Stimulated activated CD4-positive, alpha-beta T cell treated with anti-CD3 and anti-CD28 coated beads, TNF-alpha, amount 100 ng/mL, for 1 hour (primary cell): ENCODE measurements at places on chromosomes 3 and 15.

DNA sequence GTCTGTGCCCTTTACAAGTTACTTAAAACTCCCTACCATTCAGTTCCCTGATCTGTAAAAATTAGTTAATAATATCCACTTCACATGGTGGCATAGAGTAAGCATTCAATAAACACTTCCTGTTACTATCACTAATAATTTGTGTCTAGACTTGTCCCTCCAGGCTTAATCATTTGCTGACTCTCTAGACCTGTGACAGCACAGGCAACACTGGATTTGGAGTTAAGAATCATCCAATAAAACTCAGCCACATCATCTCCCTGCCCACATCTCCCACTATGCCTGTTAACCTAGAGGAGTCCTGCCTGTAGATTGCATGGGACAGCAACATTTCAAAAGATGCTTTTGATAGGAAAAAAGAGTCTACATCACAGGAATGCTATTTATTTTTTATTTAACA is 564.6 kb downstream of the MFSD1 start:
- no peak for DNase-seq

- no peak for DNase-seq
These were observed 26.2 kb downstream of the TKT start for GRCh38 chr3:53229606-53230005.

- no peak for DNase-seq
These were observed 15.4 kb downstream of the ALPK3 start for GRCh38 chr15:84832448-84833040.

DNA sequence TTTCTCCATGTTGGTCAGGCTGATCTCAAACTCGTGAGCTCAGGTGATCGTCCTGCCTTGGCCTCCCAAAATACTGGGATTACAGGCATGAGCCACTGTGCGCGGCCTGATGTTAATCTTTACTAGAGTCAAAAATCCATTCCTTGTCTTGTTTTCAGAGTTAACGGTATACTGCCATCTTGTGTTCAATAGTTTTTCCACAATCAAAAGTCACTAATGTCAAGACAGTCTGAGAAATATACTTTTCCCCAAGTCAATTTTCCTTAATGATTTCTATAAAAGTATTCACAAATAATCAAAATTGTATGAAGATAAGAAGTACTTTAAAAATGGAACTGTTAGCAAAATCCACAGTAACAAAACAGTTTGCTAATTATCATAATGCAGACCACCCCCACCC is 8.5 kb downstream of the CRBN start:
- no peak for DNase-seq

DNA sequence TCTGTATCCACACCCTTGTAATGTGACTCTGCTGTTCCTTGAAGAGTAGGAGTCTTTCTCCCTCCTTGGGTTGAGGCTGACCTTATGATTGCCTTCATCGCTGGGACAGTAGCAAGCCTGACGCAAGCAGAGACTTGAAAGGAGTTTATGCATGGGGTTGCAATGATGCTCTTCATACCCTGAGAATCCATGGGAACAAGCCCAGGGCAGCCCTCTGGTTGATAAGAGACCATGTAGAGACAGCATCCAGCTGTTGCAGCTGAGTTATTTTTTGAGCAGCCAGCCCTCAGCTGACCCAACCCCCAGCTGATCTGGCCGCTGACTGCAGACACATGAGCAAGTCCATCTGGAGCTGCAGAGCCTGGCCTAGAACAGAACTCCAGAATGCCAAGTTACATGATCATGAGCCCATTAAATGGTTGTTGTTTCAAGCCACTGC is 60.6 kb upstream of the ARNT2 start:
- no peak for DNase-seq

DNA sequence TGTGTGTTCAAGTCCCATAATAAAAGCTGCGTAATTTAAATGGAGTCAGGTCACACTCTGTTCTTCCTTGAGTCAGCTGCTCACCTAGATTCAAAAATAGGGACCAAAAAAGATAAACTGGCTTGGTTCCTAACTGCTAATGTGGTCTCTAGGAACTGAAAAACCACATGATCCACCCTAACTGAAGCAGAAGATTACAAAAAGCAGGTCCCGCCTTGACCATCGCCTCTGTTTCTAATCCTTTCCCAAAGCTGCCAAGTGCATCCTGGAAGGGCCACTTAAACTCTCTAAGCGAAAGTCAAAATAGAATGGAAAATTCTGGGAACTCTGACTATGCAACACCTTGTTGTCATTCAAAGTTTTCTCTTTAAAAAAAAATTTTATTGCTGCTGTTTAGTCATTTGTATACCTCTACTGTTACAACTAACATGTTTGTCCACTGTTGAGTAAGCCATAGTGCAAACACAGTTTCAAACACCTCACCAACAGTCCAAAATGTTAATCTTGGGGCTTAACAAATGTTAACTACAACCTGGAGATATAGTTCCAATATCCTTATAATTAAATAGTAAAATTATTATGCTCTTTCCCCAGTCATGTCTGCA is 88.9 kb upstream of the THBS1 start:
- no peak for DNase-seq

DNA sequence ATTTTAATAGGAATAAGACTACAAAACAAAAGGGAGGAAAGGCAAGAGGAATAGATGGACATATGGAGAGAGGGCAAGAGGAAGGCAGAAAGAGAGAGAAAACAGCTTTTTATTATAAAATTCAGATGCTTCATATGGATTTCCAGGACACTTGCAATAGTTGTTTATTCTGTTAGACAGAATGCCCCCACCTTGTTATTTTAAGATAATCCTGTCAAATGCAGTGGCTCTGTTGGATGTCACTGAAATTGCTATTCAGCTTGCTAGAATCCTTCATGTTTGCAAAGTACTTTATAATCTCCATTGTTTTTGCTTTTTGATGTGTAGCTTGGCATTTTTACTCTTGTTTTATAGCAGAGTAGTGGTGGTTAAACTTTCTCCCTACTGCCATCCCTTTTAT is 432.4 kb upstream of the AZI2 start:
- DNase-seq = no peak

DNA sequence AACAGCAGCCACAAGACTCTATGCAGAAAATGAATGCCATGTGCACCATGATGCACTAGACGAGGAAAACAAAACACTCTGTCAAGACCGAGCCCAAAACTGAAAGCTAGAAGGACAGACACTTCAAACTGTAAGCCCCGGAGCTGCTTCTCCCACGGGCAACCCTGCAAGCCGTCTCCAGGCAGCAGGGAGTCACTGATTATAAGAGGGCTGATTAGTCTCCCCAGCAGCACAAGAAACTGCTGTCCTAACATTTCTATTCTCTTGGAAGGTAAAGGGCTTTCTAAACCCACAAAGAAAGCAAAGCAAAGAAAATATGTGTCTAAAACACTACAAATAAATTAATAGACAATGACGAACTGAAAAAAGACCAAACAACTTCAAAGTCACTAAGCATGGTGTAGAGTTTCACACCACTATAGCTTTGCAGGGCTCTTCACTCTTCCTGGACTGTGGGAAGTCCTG is 15.5 kb downstream of the TBC1D2B start:
- no peak for DNase-seq

DNA sequence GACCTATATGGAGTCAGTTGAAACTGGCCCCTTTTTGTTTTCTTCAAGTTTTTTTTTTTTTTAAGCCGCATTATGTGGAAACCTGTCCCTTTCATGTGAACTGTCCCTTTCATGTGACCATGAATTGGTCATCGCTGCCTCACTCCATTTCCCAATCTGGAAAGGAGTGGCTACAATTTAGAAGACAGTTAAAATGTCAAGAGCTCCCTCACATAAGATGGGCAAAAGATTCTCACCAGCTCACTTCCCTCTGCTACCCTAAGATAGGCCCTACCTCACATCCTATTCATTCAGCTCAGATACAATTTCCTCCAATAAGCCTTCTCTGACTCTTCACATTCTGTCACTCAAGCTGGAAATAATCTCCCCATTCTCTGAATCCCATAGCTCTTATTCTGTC is 111.3 kb upstream of the BCL6 start:
- DNase-seq = no peak

DNA sequence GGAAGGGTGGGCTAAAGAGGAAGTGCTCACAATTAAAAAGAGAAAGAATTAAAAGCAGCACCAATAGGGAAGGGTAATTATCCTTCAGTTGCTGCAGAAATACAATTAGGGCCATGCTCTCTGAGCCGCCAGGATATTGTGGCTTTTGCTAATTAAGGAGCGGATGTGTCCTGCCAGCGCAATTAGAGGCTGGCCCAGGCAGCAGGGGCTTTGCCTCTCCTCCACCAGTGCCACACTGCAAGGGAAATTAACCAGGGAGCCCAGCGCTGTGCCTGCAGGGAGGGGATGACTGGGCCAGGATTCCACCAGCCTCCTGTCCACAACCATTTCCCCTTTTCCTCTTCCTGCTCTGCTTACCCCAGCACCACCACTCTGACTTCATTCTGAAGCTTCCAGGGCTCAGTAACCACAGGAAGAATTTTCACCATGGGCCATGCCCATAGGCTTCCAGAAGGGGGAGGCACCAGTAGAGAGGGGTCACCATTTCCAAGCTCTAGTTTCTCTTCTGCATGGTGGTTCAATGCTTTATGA is 10.4 kb upstream of the AEN start:
- DNase-seq = no peak

GRCh38 chr3:126493739-126494138 is 18.0 kb upstream of the ZXDC start:
- DNase-seq = no peak

DNA sequence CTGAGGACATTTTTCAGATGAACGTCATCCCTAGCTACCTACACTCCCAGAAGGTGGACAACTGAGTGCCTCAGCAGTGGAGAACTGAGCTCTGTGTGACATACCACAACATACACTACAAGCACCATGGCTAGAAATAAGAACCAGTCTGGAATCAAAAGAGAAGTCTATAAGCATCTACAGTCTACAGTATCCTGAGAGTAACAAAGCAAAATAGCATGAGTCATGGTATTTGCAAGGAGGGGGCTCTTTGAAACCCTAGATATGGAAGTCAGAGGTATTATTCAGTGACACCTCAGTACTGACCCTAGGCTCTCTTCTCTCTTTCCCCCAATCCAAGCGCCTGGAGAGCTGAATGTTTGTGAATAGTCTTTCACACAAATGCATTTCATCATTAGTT is 87.5 kb downstream of the TNIK start:
- DNase-seq = no peak

GRCh38 chr15:93036951-93037819 is 51.8 kb downstream of the RGMA start:
- no peak for DNase-seq

GRCh38 chr3:40387001-40387894 is at the start of gene ENTPD3:
Gene ENTPD3, plus strand, starts transcription at chr3:40387184. Its CDS starts 874 bp downstream, at chr3:40388058.
- no peak for DNase-seq

- no peak for DNase-seq
These were observed 172.0 kb downstream of the STT3B start for GRCh38 chr3:31704591-31705179.

GRCh38 chr15:35867356-35867755 is 321.4 kb upstream of the DPH6 start:
- DNase-seq = no peak

GRCh38 chr3:58531956-58532355 is 5.0 kb downstream of the ACOX2 start:
- DNase-seq = no peak

GRCh38 chr15:74240897-74241614 is 4.9 kb downstream of the CCDC33 start:
- no peak for DNase-seq
